NCI-H748 treated with DMSO at 0.1 percent for 48 hours (cell line): ENCODE measurements at places on chromosomes 1 and 21.

GRCh38 chr21:44939532-44940115 lies at the start of gene SLX9:
Gene SLX9, plus strand, starts transcription at chr21:44940029. Its CDS starts 29 bp downstream, at chr21:44940058.
- DNase-seq: peak; percentile 57

GRCh38 chr1:90210633-90211491 lies 216.0 kb downstream of the ZNF326 start:
- DNase-seq: no peak

DNA sequence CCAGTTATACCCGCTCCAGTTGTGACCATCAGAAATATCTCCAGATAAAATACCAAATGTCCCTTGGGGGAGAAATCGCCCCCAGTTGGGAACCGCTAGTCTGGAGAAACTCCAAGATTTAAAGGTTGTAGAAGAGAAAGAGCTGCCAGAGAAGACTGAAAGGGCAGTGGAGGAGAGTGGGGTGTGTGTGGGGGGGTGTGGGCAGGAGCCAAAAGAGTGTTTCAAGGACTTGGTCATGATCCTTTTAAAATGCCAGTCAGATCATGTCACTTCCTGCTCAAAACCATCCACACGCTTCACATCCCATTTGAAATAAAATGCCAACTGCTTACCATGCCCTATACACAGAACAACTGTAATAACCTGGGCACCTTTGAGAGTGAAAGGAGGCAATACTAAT lies 3.4 kb upstream of the HEYL start:
- no peak for DNase-seq

DNA sequence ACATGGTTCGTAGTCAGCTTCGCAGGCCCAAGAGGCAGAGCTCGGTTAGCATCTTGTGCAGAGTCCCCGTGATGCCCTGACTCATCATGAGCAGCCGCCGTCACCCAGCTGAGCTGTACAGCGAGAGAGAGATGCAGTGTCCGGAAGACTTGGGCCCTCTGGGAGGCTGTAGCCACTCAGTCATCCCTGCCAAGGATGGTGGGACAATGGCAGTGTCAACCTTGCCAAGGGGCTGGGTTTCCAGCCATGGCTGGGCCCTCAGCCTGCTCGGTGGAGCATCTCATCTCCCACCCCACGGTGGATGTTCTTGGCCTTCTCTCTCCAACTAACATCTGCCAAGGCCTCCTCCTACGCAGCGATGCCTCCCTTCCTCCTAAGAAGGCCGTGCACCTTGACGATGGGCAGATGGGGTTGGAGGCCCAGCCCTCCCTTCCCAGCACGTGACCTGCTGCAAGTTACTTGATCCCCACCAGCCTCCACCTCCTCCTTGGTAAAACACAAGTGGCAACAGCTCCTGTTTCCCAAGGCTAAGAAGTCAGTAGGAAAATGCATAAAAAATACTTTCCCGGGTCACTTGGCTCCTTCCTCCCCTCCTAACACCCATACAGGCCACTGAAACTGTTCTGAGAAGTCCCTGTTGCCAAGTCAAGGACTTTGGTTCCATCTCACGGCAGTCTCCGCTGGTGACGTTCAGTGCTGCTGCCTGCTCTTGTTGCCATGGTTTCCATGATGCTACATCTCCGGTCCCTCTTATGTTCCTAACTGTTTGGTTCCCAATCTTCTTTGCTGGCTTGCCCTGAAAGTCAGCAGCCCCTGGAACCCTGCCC lies 384.7 kb upstream of the VAMP3 start:
- DNase-seq: no peak

DNA sequence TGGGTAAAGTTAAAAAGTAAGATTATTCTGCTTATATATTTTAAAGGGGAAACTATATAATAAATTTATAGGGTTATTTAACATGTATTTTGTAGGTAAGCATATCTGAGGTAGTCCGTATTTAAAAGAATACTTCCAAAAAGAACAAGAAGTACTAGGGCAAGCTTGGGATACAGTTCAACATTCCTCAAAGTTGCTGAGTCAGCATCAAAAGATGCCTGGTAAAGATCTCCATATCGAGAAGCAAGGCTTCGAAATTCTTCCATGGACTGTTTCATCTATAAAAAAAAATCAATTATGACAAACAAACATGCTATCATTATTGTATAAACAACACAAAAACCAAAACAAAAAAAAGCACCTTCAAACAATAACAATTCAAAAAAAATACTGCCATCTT lies 67.7 kb downstream of the INTS7 start:
- no peak for DNase-seq

- no peak for DNase-seq
These were observed 34.8 kb upstream of the GREM2 start for GRCh38 chr1:240646571-240647240.

DNA sequence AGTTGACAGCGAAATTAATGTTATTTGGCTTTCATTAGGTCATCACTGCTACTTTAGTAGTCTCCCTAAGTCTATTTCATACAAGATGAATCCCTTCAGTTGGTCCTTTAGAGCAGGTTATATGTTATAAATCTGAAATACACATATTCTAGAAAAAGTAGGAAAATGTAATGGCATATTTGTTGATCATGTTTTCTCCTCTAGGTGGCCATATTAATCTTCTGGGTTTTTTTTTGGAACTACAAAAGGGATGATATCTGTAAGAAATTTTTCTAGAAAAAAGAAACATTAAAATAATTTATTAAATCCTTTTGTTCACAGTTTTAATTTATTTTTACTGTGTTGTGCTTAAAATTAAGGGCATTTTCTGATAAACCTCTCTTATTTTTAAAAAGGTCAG lies 87.9 kb downstream of the SYT14 start:
- no peak for DNase-seq

DNA sequence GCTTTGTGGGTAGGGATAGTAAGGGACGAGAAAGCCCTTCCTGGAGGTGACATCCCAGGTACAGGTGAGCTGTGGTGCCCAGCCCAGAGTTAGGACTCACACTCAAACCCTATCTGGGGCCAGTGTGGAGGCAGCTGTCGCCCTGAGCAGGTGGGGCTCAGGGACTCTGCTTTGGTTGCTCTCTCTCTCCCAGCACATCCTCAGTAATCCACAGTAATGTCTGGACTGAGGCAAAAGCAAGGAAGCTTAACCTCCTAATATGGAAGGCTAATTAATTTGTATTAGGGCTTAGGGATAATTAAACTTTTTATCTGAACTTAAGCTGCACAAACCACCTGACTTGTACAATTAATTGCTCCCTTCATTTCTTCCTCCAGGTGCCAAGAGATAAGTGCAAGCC lies 38.2 kb downstream of the DDX20 start:
- no peak for DNase-seq

DNA sequence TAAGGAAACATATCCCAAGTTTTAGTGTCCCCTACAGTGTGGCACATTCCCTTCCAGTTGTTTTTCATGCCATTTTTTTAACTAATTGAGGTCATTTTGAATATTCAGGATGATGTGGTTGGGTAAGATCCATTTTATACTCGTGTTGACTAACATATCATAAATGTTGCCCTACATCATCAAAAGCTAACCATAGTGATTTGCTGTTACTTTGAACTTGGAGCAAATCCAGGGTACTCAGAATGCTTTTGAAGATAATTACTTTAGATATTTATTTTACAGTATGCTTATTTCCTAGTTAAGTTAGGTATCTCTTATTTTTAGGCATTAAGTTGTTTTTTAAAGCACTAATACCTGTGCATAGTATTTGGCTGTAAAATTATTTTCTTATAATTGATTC lies 57.8 kb downstream of the DYRK1A start:
- no peak for DNase-seq

GRCh38 chr1:153441238-153441755 lies 19.2 kb downstream of the S100A7 start:
- peak; percentile 21 for DNase-seq

DNA sequence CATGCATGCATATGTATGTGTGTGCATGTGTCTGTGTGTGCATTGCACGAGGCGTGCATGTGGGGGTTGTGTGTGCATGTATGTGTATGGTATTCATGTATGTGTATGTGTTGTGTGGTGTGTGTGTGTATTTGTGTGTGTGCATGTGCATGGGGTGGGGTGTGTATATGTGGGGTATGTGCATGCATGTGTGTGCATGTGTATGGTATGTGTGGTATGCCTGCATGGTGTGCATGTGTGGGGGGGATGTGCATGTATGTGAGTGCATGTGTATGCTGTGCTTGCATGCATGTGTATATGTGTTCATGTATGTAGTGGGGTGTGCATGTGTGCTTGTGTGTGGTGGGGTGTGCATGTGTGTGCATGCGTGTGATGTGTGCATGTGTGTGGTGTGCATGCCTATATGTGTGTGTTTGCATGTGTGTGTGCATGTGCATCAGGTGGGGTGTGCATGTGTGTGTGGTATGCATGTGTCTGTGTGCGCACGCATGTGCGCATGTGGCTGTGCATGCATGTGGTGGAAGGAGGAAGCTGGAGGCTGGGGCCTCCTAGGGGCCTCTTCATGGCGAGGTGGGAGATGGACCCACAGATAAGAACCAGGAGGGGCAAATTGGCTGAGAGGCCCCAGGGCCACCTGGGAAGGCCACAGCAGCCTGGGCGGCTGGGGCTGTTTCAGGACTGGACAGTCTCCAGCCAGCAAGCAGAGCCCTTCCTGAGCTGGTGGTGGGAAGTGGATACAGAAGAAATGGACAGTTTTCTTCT lies 35.9 kb upstream of the ARF1 start:
- no peak for DNase-seq

DNA sequence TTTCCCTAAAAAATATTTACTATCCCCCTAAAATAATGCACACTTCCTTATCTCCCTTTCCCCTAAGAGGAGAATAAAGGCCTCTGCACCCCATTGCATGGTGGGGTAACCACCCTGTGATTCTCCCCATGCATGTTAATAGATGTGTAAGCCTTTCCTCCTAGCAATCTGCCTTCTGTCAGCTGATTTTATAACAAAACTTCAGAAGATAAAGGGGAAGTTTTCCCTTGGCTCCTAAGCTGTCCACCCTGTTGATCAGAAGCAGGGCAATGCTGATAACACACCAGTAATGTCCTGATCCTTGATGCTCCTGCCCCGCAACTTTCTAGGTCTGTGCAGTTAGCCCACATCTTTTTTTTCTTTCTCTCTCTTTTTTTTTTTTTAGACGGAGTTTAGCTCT lies 11.4 kb upstream of the RNF187 start:
- no peak for DNase-seq

DNA sequence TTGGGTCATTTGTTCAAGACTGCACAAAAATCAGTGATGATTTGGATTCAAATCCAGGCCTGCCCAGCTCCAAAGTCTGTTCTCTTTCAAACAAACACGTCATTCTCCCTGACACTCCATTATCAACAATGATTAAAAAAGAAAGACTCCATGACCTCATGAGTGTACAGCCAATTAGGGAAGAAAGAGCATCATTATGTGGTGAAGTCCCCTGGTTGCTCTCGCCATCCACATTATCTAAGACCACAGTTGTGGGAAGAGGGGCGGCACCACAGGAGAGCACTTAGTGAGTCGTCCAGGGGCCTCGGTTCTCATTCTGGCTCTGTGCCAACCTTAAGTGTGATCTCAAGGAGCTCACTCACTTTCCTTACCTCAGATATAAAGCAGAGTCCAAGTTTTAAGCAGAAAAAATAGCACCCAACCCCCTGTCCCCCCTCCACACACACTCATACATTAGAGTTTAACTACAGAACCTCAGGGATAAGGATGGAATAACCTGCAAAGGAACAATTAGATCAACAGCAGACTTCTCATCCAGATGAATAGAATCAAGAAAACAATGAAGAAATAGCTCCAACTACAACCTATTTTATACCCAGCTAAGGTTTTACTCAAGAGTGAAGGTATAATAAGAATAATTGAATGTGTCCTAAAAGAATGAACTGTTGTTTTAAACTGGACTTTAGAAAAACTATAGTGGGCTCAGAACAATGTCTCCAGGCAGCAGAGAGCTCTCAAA lies 47.8 kb downstream of the COL6A1 start:
- no peak for DNase-seq

DNA sequence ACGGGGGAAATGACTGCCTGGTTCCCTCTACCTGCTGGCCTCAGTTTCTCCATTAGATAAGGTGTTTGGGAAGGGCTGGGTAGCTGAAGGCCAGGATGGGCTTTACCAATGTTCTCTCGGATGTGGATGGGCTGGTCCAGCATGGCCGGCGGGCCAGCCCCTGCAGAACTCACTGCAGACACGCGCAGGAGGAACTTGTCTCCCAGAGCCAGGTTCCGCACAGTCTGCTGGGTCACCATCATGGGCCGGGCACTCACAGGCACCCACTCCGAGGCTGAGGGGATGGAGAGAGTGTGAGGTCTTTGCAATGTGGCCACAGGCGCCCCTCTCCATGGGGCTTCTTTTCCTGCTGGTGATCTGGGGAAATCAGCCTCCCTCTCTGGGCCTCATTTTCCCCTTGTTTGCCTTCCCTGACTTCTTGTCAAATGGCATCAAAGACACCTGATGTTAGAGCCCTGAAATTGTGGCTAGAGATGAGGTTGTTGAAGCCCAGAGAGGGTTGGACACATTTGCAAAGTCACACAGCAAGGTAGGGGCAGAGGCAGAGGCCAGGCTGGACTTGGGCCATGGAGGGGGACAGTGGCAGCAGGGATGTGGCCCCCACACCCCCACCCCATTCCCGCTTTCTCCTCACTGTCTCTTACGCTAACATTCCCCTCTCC lies 1.2 kb downstream of the MYBPH start:
- DNase-seq: no peak

- peak; percentile 78 for DNase-seq
These were observed 46.5 kb upstream of the RNF11 start for GRCh38 chr1:51189421-51190073.

DNA sequence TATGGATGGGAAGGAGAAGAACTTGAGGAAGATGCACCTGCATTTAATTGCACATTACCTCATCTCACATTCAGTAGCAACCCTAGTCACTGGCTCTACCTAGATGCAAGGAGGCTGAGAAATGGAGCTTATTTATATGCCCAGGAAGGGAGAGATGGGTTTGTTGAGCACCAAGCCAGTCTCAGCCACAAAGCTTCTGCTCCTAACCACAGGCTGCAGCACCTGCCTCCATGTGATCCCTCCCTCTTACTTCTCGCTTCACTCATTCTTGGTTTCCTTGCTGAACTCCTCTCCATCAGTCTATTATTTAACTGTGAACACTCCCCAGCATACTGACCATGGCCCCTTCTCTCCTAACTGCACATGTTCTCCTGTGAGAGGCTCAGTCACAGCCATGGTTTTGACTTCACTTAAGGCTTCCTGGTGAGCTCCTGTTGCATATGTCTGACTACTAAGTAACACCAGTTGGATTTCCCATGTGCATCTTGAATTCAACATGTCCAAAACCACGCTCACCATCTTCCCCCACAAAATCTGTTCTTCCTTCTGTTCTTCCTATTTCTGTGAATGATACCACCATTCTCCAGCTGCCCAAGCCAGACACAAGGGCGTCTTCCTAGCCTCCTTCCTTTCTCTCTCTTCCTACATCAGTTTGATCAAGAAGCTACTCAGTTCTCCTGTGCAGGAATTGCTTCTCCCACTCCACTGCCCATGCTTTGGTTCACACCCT lies 139.8 kb downstream of the AK5 start:
- DNase-seq: no peak

GRCh38 chr1:53326598-53327181 lies 1.2 kb downstream of the LRP8 start:
- no peak for DNase-seq

- DNase-seq: peak; percentile 4
These were observed 597 bp downstream of the PKN2 start for GRCh38 chr1:88684482-88685258.

GRCh38 chr1:240464099-240464498 lies 147.9 kb downstream of the GREM2 start:
- no peak for DNase-seq
